AG09309 (cell line): ENCODE measurements at places on chromosomes 12 and 14.

GRCh38 chr12:130966443-130967030, 12.8 kb downstream of the ADGRD1 start:
- no peak for DNase-seq

DNA sequence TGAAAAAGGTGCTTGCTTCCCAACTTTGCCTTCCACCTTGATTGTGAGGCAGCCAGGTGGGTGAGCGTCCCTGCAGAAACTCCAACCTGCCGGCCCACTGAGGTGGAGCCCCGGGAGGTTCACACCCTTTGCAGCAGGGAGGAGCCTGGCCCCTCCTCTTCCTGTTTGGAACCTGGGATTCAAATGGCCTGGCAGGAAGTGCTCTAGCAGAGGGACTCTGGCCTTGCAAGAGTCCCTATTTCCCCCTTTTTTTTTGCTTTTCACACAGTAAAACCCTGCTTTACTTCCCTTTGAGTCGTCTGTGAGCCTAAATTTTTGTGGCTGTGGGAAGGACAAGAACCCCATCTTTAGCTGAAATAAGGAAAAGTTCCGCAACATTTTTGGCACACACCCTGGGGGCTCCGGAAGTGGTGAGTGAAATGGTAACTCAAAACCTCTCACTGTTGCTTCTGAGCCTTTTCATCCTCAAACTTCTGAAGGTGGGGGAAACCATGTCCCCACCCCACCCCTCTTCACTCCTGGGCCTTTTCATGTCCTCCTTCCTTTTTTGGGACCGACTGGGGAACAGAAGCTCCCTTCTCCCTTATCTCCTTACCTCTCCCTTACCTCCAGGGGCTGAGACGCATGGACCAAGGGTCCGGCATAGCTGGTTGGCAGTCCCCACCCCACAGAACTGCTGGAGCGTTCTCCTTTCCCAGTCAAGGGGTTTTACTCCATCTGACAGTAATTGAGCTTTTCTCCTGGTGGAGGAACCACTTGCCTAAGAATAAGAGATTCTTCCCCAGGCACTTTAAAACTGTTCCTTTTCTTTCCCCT, 102.0 kb downstream of the KCNMB4 start:
- no peak for DNase-seq

GRCh38 chr14:70269582-70269981, 80.8 kb upstream of the SLC8A3 start:
- DNase-seq: no peak

- DNase-seq: no peak
Observed at GRCh38 chr14:96297000-96297399, 41.0 kb downstream of the BDKRB1 start.

DNA sequence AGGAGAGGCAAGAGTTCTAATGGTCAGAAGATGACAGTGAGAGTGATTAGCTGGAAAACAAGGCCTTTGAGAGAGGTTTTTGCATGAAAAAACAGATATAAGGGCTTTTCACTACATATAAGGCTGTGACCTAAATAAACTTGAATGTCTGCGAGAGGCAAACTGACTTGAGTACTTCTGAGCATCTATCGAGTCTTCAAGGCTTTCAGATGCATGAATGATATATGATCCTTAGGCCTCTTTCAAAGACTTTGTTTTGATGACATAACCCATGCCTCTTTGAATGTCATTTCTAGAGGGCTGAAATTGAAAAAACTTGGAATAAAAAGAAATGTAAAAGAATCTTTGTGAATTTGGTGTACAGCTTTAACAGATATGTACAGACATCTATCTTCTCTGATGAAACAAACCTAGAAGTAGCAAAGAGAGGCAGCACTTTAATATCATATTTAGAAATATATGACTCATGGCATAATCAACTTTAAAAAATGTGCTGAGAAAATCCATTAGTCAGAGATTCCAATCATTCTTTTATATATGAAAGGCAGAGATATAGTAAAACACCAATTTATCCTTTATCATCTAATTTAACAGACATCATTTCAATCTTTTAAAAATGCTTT, 72.6 kb downstream of the PPM1H start:
- DNase-seq: no peak
